ENCODE measurements at places on chromosomes 1 and 21.

GRCh38 chr1:147105909-147106308 is 66.4 kb downstream of the PRKAB2 start:
- DNase-seq = no peak

- peak; percentile 55 for DNase-seq
Measured at GRCh38 chr1:102628109-102628613, 480.2 kb downstream of the COL11A1 start.

DNA sequence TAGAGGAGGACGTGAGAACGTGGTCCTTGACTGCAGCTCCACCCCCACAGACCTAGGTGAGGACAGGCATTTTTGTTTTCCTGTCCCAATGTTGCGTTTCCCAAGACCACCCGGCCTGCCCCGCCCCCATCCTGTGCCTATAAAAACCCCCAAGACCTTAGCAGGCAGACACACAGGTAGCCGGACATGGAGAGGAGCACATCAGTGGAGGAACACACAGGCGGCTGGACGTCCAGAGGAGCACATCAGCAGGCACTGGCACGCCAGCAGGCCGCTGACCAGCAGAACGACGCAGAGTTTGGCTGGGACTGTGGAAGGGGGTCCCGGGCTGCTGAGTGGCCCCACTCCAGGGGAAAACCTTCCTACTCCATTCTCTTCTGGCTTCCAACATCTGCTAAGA is 12.7 kb upstream of the HMGCL start:
- DNase-seq = no peak

- no peak for DNase-seq
Measured at GRCh38 chr1:206489980-206490770, 17.2 kb upstream of the RASSF5 start.

DNA sequence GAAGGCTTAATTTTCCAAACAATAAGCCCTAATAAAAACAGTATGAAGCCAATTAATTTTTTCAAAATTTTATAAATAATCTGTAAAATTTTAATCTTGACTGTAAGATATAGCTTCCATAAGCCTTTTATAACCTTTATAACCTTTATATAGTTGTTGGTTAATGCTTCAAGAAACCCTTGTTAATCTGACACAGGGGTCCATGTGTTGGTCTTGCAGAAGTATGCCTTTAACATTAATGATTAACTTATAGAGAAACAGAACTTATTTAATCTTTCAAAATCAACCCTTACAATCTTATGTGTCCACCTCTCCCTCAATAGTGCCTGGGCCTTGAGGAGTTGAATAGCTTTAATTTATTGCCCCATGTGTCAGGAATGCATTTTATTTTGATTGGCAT is 23.2 kb upstream of the HAO2 start:
- DNase-seq = no peak

DNA sequence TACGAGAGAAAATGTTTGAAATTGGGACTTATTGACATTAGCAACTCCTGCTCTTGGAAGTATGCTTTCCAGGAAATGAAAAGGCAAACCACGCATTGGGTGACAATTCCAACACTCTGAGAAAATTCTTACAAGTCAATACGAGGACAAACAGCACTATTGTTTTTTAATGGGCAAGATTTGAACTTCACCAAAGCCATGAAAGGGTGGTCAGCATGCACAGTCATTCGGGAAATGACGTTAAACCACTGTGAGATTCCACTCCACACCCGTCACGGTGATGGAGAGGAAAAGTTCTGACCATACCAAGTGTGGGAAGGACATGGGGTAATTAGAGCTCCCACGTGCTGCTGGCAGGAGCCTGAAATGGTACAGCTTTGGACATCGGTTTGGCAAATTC is 12.2 kb upstream of the PRXL2B start:
- no peak for DNase-seq

DNA sequence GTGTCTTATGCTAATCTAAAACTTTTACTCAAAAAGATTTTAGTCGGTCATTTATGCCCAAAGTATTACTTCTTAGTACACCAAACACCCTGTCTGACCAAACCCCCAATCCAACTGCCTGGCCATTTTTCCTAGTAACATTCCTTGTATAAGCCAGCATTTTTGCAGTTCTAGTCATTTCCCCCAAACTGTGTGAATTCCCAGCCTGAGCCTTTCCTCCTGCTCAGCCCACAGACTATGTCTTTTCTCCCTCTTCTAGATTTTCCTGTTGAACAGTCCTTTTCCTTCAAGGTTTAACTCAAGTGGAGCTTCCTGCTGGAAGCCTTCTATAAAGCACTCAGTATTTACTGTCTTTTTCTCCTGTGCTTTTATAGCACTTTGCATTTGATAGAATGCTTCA is 843.8 kb downstream of the USP25 start:
- no peak for DNase-seq

- no peak for DNase-seq
Measured at GRCh38 chr21:34198231-34199120, 125.1 kb downstream of the MRPS6 start.

DNA sequence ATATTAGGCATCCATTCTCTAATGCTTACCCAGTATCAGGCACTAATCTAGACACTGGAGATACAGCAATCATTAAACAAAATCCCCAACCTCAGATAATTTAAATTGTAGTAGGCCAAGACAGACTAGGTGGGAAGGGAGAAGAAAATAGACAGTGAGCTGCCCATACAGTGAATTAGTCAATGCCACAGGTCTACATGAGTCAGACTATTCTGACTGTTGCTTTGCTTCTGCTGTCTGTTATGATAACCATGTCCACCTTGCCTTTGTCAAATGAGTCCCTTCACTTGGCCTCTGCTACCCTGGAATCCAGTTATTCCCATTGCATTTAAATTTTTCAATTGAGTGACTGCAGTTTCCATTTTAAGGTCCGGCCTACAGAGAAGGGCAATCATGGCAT is 59.5 kb downstream of the PIK3R3 start:
- no peak for DNase-seq

- no peak for DNase-seq
Measured at GRCh38 chr1:89884718-89885596, 64.1 kb downstream of the LRRC8D start.

GRCh38 chr1:61078618-61079295 is 3.6 kb upstream of the NFIA start:
- no peak for DNase-seq

DNA sequence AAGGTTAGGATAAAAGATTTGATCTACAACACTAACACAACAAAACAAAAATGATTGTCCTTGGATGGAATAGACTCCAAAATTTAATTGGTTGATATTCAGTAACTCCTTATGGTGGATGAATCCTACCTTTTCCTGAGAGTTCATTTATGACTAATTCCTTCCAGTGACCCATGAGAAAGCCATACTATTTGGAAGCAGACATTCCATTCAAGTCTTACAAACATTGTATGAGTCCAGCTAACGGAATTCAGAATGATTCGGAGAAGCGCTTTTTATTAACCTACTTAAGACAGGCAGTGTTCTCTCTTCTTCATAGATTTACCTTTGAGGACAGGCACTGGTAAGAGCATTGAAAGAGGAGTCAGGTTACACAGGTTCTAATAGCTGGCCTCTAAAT is 155.6 kb upstream of the ZNF648 start:
- DNase-seq = no peak

DNA sequence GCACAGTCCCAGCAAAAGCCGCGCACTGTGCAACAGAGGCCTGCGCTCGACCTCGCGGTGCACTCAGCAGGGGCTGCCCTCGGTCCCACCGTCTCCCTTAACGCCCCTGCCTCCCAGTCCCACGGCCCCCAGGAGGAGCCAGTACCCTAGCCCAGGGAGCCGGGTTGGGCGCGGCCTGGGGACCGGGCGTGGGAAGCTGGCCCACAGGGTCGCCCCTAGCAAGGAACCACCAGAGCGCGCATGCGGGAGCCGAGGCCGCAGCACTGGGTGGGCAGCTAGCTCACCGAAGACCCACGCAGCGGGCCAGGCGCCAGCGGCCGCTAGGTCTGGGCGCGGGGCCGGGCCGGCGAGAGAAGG is 21.6 kb upstream of the ZNF678 start:
- no peak for DNase-seq

- DNase-seq = no peak
Measured at GRCh38 chr1:31054349-31054748, 11.2 kb downstream of the PUM1 start.

DNA sequence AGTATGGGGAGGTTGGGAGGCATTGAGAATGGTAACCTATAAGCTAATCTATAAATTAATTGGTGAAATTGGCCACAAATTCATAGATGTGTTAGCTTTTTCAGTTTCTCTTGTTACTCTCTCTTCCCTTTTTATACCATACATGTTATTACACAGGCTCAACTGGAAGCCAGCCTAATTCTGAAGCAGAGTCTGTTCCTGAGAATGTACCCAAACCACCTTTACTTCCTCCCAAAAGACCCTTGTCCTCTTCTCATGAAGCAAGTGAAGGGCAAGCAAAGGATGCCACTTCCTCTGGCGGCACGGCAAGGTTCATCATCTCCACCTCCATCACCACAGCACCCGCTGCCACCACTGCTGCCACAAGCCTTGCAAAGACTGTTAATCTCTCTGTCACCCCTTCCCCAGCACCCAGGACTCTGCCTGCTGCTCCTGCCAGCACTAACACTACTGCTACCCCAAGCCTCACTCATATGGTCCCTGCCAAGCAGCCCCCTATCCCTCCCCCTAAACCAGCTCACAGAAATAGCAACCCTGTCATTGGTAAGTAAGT is 39.5 kb upstream of the RCC1 start:
- DNase-seq = no peak

DNA sequence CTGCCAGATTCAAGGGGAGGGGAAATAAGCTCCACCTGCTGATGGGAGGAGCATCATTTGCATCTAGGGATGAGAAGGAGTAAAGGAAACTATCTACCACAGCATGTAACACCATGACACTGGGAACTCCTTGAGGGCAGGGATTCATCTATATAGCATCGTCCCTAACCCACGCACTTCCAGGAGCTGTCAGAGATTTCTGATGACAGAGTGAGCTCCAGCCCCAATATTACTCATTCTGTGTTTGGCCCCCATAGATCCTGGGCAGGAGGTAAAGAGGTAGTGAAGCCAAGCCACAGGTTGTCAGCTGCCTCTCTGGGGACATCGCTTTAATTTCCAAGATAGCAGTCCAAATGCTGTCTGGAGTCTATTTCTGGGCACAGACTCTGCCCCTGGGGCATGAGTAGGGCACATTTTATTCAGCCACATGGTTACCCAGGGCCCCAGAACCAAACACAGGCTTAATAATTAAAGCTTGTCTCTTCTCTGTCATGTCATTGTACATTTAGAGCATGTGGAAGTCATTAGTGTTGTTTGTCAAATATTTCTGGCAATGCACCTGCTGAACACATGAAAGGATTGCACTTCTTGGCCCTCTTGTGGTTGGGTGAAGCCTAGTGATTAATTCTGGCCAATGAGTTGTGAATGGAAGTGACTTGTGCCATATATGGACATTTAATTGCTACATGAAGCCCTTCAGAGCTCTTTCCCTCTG is 105.9 kb upstream of the POU3F1 start:
- peak; percentile 98 for DNase-seq

- no peak for DNase-seq
Measured at GRCh38 chr1:221451741-221452140, 290.1 kb downstream of the DUSP10 start.

DNA sequence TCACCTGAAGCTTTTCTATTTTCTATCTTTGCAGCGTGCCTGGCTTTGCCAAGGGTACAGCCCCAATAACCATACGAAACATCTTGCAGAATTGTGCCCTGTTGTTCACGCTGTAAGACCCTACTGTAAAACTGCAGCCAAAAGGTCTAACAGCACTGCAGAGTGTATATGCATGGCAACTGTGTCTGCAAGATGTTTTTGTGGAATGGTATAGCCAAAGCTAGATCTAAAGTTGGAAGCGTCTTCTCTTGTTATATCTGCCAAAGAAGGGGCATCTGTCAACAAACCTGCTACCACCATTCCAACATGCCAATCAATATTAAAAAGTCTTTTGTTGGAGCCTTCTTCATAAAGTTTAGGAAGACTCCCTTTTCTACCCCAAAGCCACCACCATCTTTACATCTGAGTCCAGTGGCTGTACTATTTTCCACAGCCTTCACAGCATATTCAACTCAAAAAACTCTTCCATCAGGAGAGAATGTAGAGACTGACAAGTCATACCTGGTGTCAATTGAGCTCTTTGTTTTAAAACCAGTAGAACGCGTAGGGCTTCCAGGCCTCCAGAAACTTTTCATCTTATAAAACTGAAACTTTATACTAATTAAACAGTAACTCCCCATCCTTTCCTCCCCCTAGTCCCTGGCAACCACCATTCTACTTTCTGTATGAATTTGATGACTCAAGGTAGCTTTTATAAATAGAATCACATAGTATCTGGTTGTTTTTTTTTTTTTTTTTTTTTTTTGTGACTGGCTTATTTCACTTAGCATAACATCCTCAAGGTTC is 40.0 kb downstream of the ZSCAN20 start:
- no peak for DNase-seq

GRCh38 chr21:25895565-25896205 is 160.9 kb downstream of the GABPA start:
- peak; percentile 76 for DNase-seq

DNA sequence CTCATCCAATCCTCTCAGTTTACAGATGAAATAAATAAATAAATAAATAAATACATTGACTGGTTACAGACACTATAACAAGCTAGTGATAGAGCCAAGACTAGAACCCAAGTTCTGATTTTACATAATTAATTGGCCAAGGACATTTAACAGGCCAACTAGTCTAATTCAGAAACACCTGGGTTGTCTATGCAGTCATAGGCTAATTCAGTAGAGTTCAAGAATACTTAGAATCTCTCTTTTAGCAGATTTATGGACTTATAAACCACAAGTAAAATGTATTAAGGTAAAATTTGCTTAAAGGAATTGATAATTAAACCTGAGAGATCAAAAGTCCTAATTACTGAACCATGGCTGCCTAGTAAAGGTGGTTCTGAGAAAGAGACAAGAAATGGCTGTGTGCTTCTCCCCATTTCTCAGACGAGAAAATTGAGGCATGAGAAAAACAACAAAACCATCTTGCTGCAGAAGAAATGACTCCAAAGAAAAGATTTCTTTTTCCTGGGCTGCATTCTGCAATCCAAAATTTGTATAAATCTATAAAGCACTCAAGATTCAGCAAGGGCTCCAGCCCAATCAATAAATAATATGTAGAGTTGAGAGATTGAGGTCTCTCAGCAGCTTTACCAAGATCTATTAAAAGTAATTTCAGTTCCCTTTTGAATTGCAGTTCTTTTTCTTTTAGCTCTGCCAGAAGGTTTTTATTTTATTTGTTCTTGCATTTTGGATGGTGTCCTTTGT is 98.3 kb downstream of the DUSP10 start:
- no peak for DNase-seq

GRCh38 chr1:175221557-175222175 is 29.1 kb upstream of the KIAA0040 start:
- no peak for DNase-seq
